ENCODE measurements at places on chromosomes 11 and 22. TPM values are rescaled to one million over a fixed set of nuclear protein-coding genes. Genes with fewer than 3 reads are reported as not detected.

- no peak for DNase-seq
These were observed 12.6 kb upstream of the FJX1 start for GRCh38 chr11:35605706-35606105.

GRCh38 chr11:126948563-126948962 is 52.0 kb downstream of the KIRREL3 start:
- no peak for DNase-seq

- peak; percentile 39 for DNase-seq
These were observed 27.2 kb downstream of the SHANK3 start for GRCh38 chr22:50699756-50700386.

GRCh38 chr11:61697078-61697502 is 16.9 kb downstream of the DAGLA start:
- no peak for DNase-seq

DNA sequence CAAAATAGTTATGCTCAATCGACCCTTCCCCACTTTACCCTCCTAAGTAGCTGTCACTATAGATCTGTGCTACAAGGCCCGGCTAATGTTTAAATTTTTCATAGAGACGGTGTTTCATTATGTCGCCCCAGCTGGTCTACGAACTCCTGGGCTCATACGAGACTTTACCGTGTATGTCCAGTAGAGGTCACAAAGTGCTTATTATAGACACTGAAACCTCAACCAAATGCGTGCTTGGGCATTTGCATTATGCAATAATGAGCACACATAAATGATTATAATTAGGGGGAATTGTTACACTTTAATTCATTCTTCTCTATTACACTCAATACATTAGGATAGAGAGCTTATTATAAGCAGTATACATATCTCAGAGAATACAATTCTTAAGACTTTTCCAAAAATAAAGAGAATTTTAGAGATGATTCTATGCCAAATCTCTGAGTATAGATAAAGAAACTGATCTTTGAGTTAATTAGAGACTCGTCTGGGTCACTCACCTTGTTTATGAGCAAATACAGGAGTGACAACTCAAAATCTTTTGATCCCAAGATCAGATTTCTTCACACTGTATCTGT is 12.5 kb upstream of the MRPL16 start:
- DNase-seq, result no peak

DNA sequence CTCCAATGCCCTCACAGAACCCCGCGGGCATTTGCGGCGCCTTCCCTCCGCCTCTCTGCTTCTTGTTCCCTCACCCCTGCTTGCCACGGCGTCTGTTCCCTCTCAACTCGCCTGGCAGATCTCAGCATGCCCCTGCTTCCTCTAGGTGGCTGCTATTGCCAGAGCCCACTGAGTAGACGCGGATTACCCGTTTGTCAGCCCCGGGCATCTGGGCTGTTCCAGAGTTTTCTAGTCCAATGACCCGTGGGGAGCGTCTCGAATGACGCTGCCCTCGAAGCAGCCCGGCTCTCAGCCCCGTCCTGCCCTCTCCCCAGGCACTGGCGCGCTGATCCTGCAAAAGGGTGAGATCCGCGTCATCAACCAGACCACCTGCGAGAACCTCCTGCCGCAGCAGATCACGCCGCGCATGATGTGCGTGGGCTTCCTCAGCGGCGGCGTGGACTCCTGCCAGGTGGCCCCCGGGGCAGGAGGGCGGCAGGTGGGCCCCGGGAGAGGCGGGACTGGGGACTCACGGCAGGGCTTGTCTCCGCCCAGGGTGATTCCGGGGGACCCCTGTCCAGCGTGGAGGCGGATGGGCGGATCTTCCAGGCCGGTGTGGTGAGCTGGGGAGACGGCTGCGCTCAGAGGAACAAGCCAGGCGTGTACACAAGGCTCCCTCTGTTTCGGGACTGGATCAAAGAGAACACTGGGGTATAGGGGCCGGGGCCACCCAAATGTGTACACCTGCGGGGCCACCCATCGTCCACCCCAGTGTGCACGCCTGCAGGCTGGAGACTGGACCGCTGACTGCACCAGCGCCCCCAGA is 49.7 kb downstream of the ST14 start:
- DNase-seq, result no peak

DNA sequence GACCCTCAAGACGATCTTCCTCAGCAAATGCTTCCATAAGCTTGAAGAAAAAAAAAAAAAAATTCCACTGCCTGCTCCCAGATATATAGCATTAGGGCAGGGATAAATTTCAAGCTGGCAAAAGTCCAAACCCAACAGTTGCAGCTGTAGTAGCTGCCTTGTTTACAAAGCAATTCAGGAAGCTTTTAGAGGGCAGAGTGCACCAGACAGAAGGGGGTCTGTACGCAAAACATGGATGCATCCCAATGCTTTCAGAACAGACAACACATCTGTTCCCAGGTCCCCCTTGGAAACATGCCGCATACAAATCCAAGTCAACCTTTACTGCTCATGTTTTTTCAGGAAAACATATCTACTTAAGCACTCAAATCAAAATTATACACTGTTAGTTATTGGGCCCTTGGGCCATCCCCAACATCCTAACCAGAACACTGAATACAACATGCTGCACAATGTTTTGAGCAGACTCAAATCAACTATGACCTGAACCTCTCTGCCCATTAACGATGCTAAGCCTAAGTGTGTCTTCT is 94.5 kb downstream of the CADM1 start:
- no peak for DNase-seq

GRCh38 chr22:22030493-22031182 is 48.1 kb upstream of the TOP3B start:
- DNase-seq, result no peak

GRCh38 chr22:26756675-26757293 is 99.4 kb downstream of the MIAT start:
- DNase-seq, result peak; percentile 54

DNA sequence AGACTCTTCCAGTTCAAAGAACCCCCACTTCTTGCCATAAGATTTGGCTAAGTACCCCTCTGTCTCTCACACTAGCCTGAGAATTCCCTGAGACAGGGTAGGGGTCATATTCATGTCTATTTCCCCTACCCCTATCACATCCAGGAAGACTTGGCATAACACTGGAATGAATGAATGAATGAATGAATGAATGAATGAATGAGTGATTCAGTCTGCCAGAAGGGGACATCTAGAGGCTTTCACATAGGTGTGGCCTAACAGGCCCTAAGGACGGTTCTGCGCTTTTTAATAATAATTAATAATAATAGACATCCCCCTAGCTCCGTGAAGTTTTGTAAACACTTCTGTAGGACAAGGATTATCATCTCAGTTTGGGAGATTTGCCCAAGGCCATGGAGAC is 415.7 kb downstream of the TENM4 start:
- DNase-seq, result no peak

GRCh38 chr11:67606093-67606491 is 644 bp upstream of the NDUFV1 start:
- DNase-seq, result no peak

DNA sequence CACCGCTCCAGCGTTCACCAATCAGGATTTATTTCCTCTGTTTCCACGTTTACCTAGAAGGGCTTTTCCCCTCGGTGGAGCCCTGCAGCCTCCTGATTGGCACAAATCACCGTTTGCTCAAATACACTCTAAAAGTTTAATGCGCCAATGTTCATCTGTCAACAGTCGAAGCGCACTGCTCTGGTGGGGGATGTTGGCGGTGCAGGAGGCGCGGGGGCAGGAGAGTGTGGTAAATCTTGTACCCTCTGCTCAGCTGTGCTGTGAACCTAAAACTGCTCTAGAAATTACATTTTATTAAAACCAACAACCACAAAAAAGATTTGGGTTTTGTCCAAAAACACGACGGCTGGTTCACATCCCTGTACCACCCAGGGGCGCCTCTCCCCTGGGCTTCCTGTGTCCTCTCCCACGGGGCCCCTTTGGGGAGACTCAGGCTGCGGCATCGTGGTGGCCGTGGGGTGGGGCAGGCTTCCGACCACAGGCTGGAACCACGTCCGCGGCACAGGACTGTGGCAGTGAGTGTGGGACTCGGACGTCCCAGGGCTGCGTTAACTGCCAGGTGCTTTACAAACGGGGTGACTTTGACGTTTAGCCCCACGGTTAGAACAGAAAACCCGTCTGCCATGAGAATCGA is 13.5 kb downstream of the TTLL8 start:
- DNase-seq, result no peak

GRCh38 chr11:95788921-95789505 is 569 bp downstream of the FAM76B start:
- no peak for DNase-seq

The TECTA gene
- total RNA-seq, result 0.61 TPM

The C11orf87 gene
- total RNA-seq, result not detected

The SOX10 gene
- not detected for total RNA-seq

The DDTL gene
- not detected for total RNA-seq

The KCNQ1OT1 gene
- total RNA-seq, result 1.2 TPM

The OR5J2 gene
- total RNA-seq, result not detected

The OR10S1 gene
- not detected for total RNA-seq

Measured in right lobe of liver (tissue), 6 donors.